ENCODE measurements at places on chromosomes 3 and 15. TPM values are rescaled to one million over a fixed set of nuclear protein-coding genes. Genes with fewer than 3 reads are reported as not detected.

DNA sequence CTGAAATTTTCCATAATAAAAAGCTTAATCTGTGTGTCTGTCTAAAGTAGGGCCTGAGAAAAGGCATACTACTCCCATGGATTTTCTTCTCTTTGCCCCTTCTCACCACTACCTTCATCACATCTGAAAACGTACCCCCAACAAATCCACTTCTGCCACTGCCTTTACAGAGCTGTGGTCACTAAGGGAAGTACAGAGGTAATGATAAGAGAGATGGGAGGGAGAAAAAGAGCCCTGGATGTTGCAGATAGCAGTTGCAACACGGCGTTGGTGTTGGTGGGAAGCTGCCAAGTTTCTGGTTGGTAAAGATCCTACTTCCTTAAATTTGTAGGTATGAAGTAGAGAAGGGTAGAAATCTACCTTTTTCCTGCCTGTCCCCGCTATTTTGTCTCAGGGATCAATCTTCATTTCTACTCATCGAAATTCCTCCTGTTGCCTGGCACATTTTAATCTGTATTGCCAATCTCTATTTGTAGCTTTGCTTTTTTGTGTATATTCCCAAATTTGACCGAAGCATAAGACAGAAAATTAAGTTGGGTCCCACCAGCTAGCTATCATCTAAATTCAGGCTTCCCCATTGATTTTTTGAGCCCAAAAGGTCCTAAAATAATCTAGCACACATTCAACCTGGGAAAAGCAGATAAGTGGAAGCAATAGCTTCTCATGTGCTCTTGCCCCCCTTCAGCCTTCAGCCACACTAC is 102.9 kb downstream of the TFDP2 start:
- DNase-seq = no peak

DNA sequence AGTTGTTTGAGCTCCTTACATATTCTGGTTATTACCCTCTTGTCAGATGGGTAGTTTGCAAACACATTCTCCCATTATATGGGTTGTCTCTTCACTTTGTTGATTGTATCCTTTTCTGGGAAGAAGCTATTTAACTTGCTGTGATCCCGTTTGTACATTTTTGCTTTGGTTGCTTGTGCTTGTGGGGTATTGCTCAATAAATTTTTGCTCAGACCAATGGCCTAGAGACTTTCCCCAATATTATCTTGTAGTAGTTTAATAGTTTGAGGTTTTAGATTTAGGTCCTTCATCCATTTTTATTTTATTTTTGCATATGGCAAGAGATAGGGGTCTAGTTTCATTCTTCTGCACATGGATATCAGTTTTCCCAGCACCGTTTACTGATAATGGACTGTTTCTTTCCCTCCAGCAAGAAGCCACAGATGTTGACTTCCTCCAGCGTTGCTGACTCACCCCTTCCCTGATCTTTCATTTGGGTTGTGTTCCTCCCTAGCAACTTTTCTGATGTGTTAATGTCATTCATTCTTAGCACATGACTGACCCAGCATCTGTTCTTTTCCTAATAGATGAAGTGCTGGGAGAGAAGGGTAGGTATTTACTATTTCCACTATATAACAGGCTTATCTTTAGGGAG is 166.7 kb upstream of the SGO1 start:
- DNase-seq = no peak

DNA sequence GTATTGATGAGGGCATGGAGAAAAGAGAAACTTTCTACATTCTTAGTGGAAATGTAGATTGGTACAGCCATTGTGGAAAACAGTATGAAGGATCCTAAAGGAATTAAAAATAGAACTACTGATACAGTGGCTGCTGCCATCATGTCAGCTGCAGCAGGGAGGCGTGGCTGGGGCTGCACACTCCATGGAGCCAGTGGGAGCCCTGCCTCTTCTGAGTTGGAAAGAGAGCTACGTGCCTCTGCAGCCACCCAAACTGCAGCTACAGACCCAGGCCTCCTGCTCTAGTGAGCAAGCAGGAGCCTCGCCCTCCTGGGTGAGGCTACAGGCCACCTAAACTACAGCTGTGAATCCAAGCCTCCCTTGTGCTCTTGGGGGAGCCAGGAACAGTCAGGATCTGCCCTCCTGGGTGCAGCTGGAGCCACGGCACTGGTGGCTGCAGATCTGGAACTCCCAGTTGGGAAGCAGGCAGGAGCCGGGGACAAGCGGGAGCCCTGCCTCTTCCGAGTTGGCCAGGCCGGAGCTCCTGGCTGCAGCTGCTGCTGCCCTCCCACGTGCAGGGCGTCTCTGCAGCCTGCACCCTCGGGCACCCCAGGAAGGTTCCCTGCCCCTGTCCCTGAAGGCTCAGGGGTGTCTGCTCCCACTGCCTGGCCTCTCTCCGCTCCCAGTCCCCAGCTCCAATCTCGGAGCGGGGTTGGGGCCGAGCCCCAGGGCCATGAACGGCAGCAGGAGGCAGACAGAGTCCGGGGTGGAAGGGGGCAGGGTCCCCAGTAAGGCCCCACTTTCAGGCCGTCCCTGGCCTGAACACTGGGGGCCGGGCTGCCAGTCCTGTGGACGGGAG is 64.5 kb downstream of the THBS1 start:
- DNase-seq = peak; percentile 43

GRCh38 chr3:18591120-18591519 is 166.0 kb upstream of the SATB1 start:
- DNase-seq = no peak

GRCh38 chr3:195823280-195823679 is 11.6 kb upstream of the MUC4 start:
- no peak for DNase-seq

DNA sequence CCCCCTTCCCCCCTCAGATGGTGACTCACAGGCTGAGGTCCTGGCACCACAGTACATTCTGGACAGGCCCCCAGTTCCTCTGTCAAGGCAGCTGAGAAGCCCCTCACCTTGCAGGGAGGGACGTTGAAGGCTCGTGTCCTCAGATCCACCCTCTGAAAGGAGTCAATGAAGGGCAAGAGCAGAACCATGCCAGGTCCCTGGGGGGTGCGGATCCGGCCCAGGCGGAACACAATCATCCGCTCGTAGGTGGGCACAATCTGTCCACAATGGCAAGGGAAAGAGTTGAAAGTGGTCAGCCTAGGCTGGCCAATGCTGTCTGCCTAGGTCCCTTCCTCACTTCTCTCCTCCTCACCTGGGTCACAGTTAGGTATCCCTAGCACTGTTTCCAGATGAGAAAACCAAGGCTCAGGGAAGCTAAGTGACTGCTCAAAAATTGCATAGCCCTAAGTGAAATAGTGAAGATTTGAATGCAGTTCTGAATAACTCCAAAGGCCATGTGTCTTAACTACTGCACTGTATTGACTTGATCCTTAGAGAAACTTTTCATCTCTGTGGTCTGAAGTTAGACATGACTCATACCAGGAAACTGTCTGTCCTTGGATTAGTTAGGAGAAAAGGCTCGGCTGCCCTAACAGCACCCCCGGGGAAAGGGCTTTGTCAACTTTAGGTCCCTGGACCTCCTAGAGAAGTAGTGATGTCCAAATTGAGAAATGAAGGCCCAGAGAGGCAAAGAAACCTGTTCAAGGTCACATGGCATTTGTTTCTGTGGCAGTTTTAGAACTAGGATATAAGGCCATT is 2.9 kb downstream of the STOML1 start:
- no peak for DNase-seq

- DNase-seq = peak; percentile 73
Observed at GRCh38 chr3:173617490-173617889, 219.9 kb downstream of the NLGN1 start.

DNA sequence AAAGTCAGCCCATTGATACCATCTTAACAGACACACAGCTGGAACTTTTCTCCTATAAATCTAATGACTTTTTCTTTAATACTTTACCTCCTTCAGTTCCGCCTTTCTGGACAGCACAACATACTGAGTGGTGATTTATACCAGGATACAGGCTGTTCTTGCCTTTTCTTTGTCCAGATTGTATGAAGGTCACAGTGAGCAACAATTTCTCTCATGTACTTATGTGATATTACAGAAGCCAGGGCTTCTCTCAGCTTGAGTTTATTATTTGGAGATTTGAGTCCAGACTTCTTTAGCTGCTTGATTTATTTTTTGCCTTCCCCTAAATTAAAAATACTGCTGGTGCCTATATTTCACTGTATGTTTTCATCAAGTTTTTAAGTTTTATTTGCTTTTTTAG is 976.0 kb downstream of the ROBO2 start:
- DNase-seq = no peak

GRCh38 chr3:161694682-161695564 is 198.3 kb downstream of the OTOL1 start:
- no peak for DNase-seq

DNA sequence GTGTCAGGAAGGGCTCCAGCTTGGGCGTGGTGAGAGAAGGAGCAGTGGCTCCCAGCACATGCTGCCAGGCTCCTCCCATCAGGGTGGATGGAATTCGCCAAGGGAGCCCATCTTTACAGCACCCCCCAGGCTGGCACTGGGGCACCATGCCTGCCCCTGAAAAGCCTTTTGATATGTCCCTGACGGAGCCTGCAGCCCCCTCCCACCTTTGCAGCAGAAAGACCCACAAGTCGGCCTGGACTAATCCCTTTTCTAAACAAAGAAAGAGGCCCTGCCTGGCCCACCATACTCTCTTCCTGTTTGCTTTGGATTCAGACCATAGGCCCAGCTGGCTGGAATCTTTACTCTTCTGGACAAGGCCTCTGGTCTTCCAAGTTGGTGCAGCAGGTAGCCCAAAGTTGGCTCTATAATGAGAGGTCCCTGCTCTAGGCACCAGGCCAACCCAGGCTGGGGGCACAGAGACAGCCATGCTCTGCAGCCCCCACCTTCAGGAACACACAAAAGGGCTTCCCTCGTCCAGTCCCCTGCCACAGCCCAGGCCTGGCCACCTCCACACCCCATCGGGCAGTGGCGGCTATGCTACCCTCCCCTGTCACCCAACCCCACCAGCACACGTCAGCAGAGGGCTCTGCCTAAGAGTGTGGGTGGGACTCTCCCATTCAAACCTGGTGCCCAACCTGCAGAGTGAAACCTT is 5.4 kb downstream of the ANPEP start:
- no peak for DNase-seq

- DNase-seq = no peak
Observed at GRCh38 chr3:17322106-17322793, 420.2 kb downstream of the TBC1D5 start.

- DNase-seq = no peak
Observed at GRCh38 chr3:65500398-65501306, 538.1 kb downstream of the MAGI1 start.

GRCh38 chr15:58430224-58430787 is 1.5 kb upstream of the LIPC start:
- DNase-seq = no peak

- DNase-seq = no peak
Observed at GRCh38 chr3:141044695-141045641, 6.2 kb upstream of the SPSB4 start.

DNA sequence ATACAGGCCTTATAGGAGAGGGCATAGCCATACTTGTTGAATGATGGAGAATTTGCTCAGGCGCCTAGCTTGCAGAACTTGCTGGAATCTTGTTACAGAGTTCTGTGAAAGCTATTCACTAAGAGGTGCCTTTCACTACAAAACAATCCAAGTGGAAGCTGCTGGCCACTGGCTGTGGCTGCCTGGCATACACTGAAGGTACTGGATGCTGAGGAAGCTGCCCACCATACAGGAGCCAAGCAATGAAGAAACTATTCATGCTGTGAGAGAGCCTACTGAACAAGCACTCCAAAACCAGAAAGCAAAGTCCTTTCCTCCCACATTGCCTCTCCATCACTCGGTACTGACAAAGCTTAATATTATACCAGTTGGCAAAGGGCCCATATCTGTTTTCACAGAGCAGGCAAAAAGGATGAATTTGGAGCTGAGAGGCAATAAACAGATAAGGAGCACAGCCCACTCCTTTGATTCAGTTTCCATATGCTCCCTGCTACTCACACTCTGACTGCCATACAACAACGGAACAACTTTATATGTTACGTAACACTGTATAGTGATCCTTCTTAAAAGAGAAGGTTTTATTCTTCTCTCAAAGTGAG is 192.6 kb upstream of the ALCAM start:
- no peak for DNase-seq

GRCh38 chr3:66253790-66254620 is 33.2 kb downstream of the SLC25A26 start:
- DNase-seq = no peak

DNA sequence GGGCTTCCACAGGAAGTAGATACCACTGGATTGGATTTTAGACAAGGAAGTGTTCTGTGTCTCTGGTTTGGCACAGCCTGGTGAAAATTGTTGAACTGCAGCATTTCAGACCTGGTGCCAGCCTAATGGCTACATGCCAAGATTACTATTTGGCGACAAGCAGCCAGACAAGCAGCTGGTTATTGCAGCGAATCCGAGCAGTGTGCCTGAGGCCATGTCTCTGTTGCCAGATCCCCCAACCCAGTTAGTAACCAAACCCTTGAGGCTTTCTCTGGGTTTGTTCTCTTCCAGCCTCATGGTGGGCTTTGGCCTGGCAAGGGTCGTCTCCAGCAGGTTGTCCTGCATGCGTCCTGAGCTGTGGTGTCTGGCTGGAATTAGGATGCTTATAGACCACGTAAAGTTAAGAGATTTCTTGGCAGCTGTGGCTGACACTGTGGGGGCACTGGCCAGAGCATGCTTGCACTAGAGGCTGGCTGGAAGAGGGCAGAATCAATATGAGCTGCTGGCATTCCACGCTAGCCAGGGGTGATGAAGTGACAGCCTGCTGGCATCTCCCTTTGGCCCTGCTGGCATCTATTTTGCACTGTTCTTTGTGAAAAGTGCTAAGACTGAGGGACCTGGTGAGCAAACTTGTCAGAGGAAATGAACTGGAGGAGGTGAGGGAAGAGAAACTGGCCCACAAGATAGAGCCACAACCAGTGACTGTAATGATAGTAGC is 172.6 kb downstream of the RBMS3 start:
- peak; percentile 44 for DNase-seq

- DNase-seq = no peak
Observed at GRCh38 chr15:49232236-49232806, 62.3 kb downstream of the GALK2 start.

- peak; percentile 77 for DNase-seq
Observed at GRCh38 chr3:52062505-52062904, 6.1 kb upstream of the DUSP7 start.

DNA sequence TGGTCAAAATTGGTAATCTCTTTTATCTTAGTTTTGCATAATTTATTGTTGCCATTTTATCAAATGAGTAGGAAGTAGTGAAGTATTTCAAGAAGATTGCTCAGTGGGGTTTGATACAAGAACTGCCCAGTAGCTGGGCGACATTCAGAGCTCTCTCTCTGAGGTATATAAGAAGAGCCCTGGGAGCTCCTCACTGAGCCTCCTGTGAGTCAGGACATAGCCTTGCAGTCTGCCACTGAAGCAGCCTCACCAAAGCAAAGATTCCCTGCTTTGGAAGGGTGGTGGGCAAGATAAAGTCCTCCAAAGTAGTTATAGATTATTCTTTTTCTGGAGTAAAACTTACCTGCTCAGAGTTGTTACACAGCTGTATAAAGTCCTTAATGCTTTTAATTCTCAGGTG is 26.1 kb downstream of the SKIL start:
- DNase-seq = no peak

MKRN3 gene
- not detected for total RNA-seq

SLC9C1 gene
- 1.0 TPM for total RNA-seq

EPHB1 gene
- 0.31 TPM for total RNA-seq

GRM2 gene
- total RNA-seq = 0.56 TPM

CYP8B1 gene
- total RNA-seq = not detected

LRRC31 gene
- total RNA-seq = not detected

PPM1L gene
- 51.3 TPM for total RNA-seq

FRMD5 gene
- total RNA-seq = 70.0 TPM

IRAK2 gene
- total RNA-seq = 4.1 TPM
